ENCODE measurements at places on chromosomes 4 and X. TPM values are rescaled to one million over a fixed set of nuclear protein-coding genes. Genes with fewer than 3 reads are reported as not detected.

- DNase-seq, result no peak
These were observed 75.0 kb downstream of the STK32B start for GRCh38 chr4:5126231-5126630.

DNA sequence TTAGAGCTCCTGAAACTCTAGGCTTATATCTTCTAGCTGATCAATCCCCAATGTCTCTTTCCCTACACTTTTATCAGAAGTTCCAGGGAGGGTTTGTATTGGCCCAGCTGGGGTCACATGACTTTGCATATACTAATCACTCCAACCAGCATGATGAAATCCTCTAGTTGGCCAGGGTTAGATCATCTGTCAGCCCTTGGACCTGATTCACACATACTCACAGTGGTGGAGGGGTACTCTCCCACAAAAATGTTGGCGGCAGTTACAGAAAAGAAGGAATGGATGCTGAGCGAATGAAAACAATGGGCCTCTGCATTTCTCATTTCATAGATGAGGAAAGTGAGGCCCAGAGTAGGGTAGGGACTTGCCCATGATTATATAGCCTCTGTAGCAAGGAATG lies 151.1 kb downstream of the PJA1 start:
- DNase-seq, result no peak

DNA sequence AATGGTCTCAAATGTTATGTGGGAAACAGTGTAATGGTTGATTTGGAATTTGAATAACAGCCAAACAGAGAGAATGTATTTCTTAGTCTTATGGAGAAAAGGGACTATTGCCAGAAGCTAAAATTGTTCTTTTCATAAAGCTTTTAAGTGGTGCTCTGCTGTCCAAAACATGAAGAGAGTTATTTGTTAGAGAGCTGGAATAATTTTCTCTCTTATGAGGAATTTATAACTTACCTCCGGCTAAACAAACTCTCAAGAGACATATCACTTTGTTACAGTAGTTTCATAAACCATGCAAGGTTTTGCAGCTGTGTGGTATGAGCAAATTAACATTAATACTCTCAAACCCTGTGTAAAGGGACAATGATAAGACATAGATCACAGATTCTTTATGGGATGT lies 28.6 kb downstream of the SULT1B1 start:
- DNase-seq, result no peak

DNA sequence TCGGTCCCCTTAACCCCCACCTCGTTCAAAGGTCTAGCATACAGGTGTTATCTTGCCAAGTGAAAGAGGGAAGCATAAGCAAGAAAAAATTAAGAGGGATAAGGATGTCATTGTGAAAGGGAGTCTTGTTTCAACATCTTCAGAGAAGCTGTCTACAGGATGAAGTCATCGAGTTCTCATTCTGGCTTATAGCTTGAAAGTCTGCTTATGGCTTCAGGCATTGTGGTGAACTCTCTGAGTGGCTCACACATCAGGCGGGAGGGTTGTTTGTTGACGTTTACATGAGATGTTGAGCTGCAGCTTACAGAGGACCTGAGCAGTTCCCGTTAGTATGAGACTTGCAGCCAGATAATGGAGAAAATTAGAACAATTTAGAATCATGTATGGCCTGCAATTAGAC lies 16.6 kb downstream of the MAGEA9B start:
- DNase-seq, result no peak

DNA sequence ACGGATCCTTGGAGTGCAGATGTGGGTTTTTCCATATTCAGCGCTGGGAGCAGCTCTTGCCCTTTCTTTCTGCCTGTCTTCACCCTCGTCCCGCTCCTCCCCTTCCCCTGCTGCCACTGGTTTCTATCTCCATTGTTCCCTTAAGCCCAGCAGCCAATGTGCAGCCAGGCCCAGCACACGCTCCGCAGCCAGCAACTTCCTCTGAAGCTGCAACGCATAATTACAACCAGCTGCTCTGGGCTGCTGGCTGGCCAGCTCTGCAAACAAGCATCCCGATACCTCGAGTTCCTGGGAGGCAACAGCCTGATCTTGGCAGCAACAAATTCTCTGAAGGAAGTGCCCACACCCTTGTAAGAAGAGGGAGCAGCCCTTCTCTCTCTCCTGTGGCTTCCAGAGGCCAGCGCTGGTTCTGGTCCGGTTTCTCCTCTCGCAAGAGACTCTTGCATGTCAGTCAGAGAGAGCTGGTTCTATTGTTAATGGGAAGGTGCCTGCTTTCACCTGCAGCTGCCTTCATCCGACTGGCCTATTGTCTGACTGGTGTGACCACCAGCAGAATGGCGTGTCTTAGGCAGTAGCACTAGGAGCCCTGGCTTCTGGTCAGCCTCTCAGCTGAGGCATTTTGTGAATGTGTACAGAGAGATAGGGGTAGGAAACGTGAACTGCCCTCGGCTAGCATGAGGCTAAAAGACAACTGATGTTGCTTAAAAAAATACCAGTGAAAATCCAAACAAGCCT lies 83.8 kb upstream of the MAML3 start:
- DNase-seq, result no peak

- DNase-seq, result no peak
These were observed 14.3 kb downstream of the MSANTD1 start for GRCh38 chr4:3263053-3263875.

DNA sequence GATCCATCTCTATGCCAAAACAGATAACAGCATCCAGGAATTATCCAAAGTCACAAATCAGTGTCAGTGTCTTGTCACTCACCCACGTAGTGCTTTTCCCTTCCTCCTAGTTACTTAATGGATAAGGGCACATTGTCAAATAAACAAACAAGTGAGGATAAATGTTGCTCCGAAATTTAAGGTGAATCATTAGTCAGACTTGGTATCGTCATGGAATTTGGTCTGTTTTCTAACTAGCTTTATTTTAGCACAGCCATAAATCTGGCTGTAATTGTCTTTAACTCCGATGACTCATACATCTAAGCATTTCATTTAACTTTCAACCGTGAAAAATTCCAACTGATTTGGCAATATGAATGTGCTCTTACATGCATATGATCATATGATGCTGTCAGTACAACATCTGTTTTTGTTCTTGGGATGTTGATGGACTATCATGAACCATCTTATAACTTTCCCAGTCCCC lies 83.3 kb downstream of the SNCA start:
- no peak for DNase-seq

DNA sequence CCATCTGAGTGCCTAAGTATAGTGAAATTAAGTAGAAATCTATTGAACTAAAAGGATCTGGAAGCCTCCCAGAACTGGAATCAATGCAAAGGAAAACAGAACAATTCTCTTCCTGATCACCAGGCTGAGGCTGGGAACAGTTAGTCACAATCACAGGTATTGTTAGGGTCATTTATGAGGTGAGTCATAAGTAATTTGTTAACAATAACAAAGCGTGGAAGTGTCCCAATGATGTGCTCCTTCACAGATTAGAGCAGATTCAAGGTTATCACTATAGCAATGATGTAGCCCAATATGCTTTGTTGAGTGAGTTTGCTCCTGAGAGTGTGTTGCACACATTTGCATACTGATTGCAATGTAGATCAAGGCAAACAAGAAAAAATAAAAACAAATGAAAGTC lies 228.1 kb downstream of the ZNF674 start:
- no peak for DNase-seq

DNA sequence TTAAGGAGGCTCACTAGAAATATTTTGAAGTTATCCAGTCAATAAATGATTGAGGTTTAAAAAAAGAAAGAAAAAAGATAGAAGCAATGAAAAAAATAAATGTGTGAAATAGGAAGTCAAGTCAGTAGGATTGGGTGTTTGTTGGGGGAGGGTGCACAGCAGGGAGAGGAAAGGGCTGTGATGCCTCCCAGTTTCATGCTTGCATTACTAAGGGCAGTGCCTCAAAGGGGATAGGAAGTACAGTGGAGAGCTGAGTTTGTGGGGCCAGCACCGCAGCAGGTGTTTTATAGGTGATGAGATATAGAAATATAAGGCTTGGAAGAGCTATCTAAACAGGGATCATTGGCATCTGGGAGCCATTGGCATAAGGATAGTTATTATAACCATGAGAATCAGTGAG lies 919.2 kb downstream of the STIM2 start:
- no peak for DNase-seq

GRCh38 chr4:100682477-100683218 lies 164.8 kb upstream of the EMCN start:
- no peak for DNase-seq

DNA sequence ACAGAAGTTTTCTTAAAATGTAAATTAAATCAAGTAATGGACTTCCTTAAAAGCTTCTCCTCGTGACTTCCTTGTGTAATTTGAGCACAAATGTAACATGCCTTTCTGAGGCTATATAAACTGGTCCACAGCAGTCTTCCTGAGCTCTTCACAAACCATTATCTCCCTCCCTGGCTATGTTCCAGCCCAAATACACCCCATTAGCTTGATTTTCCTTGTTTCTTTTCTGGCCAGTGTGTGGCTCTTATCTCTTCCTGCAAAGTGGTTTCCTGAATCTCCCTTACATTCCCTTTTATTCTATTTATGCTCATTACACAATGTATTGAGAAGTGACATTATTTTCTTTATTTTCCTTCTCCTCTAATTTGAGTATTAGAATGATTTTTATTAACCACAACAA lies 1085.3 kb upstream of the PCDH10 start:
- no peak for DNase-seq

GRCh38 chr4:40194602-40195161 lies 2.1 kb upstream of the RHOH start:
- DNase-seq, result peak; percentile 73

DNA sequence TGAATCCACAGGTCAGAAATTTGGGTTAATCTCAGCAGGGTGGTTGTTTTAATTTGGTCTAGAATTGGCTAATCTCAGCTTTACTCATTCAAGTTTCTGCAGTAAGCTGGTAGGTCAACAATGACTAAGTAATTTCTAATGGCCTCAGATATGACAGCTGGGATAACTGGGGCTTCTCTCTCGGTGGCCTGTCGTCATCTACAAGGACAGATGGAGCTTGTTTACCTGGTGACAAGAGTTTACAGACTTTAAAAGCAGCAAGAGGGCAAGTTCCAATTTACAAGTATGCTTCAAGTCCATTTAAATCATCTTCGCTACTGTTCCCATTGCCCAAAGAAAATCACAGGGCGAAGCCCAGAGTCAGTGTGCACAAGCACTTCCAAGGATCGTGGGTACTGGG lies 453.9 kb downstream of the PDHA2 start:
- DNase-seq, result no peak

DNA sequence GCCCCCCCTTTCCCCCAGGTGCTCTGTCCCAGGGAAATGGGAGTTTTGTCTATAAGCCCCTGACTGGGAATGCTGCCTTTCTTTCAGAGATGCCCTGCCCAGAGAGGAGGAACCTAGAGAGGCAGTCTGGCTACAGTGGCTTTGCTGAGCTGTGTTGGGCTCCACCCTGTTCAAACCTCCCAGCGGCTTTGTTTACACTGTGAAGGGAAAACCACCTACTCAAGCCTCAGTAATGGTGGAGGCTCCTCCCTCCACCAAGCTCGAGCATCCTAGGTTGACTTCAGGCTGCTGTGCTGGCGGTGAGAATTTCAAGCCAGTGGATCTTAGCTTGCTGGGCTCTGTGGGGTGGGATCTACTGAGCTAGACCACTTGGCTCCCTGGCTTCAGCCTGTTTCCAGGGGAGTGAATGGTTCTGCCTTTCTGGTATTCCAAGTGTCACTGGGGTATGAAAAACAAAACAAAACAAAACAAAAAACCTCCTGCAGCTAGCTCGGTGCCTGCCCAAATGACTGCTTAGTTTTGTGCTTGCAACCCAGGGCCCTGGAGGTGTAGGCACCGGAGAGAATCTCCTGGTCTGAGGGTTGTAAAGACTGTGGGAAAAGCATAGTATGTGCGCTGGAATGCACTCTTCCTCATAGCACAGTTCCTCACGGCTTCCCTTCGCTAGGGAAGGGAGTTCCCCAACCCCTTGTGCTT lies 41.7 kb downstream of the ITM2A start:
- peak; percentile 49 for DNase-seq

- no peak for DNase-seq
These were observed 393.8 kb downstream of the INPP4B start for GRCh38 chr4:142452161-142452855.

GRCh38 chr4:94722748-94723147 lies 35.0 kb upstream of the BMPR1B start:
- DNase-seq, result no peak

- no peak for DNase-seq
These were observed 42.6 kb downstream of the CXCL1 start for GRCh38 chr4:73911746-73912145.

DNA sequence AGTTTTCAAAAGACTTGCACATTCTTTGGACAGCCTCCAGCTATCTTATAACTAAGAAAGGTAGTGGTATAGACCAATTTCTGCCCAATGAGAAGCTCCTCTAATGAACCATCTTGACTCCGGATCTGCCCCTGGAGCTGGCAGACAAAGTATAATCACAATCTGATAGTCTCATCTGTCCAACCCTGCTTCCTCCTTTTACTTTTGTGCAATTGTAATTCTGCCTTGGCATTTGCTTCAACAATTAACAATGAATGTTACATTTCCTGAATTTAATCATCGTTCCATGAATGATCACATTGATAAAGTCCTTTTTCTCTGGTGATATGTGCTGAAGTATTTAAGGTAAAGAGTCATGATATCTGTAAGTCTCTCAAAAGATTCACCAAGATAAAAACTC lies 27.8 kb downstream of the FRYL start:
- DNase-seq, result no peak

DNA sequence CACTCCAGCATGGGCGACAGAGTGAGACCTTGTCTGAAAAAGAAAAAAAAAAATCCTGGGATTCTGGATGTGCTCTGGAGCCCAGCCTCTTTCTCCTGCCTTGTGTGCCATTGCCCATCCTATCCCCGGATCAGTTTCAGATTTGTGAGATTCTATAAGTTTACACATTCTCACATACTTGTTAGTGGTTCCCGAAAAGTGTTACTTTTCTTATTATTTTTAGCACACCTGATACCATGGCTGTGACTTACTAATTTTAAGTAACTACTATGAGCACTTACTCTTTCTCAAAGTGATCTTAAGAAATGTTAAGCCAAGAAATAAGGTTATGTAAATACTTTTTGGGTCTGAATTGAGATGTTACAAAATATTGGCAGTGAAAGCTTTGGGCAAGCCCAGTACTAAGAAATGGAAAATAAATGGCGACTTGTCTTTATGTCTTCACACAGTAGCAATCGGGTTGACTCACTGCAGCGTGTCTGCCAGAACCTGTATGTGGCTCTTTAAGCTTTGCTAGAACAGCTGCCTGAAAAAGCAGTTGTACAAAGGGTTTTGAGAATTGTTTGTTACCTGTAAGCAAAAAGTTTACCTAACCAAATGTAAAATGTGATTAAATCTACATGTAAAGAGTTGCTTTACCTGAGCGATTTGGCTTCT lies 118.7 kb downstream of the KLHL8 start:
- no peak for DNase-seq

GRCh38 chrX:143437439-143437838 lies 79.8 kb downstream of the SPANXN3 start:
- no peak for DNase-seq

The RNF212 gene
- total RNA-seq, result 7.7 TPM

The FRG2 gene
- not detected for total RNA-seq

The HOPX gene
- 5.9 TPM for total RNA-seq

The PPP4R3C gene
- total RNA-seq, result not detected

The EVC2 gene
- total RNA-seq, result 0.11 TPM

The PDGFRA gene
- not detected for total RNA-seq

The POU3F4 gene
- not detected for total RNA-seq

The FAM53A gene
- total RNA-seq, result 1.3 TPM

The UNC5C gene
- not detected for total RNA-seq

The NXF2 gene
- total RNA-seq, result not detected

The AMOT gene
- total RNA-seq, result 2.7 TPM

The QRFPR gene
- total RNA-seq, result not detected

The RPL34 gene
- 3,039 TPM for total RNA-seq

The CEP135 gene
- 31.5 TPM for total RNA-seq

All from naive thymus-derived CD8-positive, alpha-beta T cell (primary cell).